ENCODE measurements at places on chromosomes 16 and 17.

- DNase-seq: no peak
These were observed 5.9 kb downstream of the COQ7 start for GRCh38 chr16:19073344-19073743.

DNA sequence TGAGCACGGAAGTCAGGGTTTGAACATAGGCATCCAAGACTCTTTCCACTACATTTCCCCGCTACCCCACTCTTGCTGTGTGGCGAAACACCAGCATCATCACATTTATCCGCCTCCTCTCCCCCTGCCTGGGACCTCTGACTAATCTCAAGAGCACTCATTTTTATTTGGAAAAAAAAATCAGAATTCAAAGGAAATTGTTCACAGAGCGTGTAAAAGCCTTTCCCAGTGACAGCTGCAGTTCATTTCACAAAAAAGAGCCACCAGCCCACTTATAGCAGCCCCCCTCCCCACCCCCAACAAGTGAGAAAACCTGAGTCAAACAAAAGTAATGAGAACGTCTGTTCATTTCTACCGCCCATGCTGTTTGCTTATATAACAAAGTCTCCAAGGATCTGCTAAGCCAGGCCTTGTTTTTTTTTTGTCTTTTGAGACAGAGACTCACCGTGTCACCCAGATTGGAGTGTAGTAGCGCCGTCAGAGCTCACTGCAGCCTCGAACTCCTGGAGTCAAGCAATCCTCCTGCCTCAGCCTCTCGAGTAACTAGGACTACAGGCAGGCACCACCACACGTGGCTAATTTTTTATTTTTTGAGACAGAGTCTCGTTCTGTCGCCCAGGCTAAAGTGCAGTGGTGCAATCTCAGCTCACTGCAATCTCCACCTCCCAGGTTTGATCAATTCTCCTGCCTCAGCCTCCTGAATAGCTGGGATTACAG lies 48.3 kb upstream of the HAPSTR1 start:
- DNase-seq: no peak

GRCh38 chr17:36183001-36183971 lies 6.8 kb upstream of the TBC1D3B start:
- DNase-seq: no peak

GRCh38 chr17:1390432-1391367 lies 9.3 kb downstream of the YWHAE start:
- DNase-seq: no peak

GRCh38 chr17:42525221-42525620 lies 10.8 kb upstream of the NAGLU start:
- no peak for DNase-seq

GRCh38 chr16:10040136-10041080 lies 141.8 kb downstream of the GRIN2A start:
- no peak for DNase-seq

DNA sequence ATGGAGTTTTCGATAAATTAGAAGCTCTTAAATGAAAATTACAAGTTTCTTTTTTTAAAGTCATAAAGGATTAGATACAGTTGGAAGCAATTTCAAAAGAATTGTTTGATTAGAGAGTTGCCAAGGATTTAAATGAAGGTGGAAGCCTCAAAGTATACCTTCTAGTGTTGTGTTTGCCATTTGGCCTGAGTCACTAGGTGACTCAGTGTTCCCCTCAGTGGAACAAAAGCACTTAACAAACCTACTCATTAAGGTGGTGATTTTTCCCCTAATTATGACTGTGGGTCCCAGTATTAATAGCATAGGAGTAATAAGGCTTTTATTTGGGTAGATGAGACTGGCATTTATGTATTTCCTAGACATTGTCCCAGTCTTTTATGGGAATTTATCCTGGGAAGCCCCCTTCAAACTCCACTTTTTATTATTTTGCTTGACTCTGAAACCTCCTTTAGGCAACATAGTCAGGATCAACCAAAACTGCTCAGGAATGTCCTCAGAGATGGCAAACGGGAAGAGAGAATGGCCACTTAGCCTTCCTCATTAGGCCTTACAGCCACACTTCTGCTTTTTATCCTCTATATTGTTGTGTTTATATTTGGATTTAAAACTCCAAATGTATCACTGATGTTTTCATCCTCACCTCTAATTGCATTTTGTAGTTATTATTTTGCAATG lies 161.0 kb downstream of the FTO start:
- DNase-seq: no peak

- no peak for DNase-seq
These were observed 4.6 kb downstream of the FOXJ1 start for GRCh38 chr17:76136276-76137000.

- peak; percentile 38 for DNase-seq
These were observed 4.3 kb downstream of the THOC6 start for GRCh38 chr16:3027983-3028715.

DNA sequence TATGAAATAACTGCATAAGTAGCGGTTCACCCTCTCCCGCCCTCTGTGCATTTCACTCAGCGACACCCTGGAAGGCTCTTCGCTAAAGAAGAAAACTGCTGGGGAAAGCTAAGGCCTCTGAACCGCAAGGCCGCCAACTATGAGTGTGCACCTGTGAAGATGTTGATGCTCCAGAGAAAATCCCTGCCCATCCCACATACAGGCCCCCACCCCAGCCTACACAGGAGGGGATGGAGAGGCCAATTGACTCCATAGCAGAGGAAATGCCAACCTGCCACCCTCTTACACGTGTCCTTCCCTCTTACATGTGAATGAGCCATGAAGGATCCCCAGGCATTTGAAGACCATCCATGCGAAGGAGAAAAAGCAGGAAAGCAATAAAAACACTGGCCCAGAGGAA lies 104.8 kb downstream of the MGAT5B start:
- no peak for DNase-seq

- no peak for DNase-seq
These were observed 7.4 kb downstream of the FOXF1 start for GRCh38 chr16:86517652-86518258.

GRCh38 chr16:70805787-70806186 lies 4.8 kb upstream of the VAC14 start:
- no peak for DNase-seq

DNA sequence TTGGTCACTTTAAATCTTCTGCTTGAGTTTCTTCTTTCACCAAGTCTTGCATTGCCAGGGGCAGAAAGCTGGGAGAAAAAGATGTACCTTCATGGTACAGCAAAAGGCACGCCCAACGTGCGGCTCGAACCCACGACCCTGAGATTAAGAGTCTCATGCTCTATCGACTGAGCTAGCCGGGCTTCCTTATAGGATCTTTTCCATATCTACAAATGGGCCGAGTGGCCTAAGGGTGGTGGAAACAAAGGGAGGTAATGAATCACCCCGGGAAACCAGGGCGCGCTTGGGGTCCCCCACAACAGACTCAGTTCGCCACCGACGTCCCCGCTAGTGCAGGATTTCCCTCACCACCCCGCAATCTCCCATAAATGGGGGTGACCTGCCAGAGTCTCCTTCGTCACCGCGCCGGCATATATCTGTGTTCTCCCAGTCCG lies 7.5 kb upstream of the OR1F1 start:
- no peak for DNase-seq

GRCh38 chr17:31882571-31882970 lies 18.9 kb downstream of the UTP6 start:
- DNase-seq: no peak

GRCh38 chr16:78277321-78278055 lies 178.0 kb downstream of the WWOX start:
- DNase-seq: no peak

DNA sequence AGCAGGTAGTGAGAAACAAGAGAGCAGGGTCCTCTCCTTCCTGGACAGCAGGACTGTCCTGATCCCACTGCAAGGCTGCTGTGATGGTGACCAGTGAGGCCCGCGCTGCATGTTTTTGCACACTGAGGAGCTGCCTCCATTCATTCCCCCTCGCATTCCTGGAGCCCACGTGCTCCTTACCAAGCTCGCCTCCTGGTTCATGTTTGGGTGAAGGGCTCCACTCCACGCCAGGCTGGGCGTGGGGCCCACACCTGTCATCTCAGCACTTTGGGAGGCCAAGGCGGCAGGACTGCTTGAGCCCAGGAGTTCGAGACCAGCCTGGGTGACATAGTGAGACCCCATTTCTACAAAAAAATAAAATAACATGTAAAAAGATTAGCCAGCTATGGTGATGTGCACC lies 15.4 kb upstream of the FASN start:
- DNase-seq: no peak

Measured in GM12864 (cell line).